Amniotic stem cell (primary cell): ENCODE measurements at places on chromosomes 5 and 9.

GRCh38 chr5:167918184-167918812 lies 373.1 kb upstream of the WWC1 start:
- no peak for DNase-seq

DNA sequence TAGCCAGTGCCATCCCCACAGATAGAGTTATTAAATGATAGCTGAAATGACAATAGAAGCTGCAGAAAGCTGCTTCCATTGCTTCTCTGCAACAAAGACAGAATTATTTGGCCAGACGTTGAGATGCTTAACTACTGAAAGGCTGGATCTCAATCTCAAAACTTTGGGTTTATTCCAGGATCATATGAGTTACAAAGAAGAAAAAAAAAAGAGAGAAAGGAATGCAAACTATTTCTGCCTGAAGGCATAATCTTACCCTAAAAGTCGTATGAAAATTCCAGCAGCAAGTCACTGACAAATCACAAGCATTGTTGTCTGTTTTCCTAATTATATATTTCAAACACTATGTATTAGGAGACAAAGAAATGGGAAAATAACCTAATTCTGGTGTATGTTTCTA lies 12.8 kb upstream of the TYRP1 start:
- DNase-seq = peak; percentile 19

DNA sequence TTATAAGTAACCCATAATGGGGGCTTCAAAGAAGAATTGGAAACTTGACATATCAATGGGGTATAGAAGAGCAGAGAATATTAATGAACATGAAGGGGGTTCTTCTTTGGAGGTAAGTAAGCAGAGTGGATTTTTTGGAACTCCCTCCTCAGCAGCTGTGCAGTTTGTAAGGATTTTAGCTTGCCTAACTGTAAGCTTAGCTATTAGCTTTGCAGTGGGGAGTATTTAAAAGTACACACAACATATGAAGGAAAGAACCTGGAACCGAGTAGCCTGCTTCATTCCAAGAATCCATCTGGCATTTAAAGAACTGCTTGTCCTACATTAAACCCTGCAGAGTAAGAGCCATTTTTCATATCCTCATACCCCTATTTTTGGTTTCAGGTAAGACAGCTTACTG lies 2.2 kb upstream of the PBX3 start:
- no peak for DNase-seq

GRCh38 chr9:96015876-96016686 lies 140.6 kb downstream of the ERCC6L2 start:
- DNase-seq = no peak

DNA sequence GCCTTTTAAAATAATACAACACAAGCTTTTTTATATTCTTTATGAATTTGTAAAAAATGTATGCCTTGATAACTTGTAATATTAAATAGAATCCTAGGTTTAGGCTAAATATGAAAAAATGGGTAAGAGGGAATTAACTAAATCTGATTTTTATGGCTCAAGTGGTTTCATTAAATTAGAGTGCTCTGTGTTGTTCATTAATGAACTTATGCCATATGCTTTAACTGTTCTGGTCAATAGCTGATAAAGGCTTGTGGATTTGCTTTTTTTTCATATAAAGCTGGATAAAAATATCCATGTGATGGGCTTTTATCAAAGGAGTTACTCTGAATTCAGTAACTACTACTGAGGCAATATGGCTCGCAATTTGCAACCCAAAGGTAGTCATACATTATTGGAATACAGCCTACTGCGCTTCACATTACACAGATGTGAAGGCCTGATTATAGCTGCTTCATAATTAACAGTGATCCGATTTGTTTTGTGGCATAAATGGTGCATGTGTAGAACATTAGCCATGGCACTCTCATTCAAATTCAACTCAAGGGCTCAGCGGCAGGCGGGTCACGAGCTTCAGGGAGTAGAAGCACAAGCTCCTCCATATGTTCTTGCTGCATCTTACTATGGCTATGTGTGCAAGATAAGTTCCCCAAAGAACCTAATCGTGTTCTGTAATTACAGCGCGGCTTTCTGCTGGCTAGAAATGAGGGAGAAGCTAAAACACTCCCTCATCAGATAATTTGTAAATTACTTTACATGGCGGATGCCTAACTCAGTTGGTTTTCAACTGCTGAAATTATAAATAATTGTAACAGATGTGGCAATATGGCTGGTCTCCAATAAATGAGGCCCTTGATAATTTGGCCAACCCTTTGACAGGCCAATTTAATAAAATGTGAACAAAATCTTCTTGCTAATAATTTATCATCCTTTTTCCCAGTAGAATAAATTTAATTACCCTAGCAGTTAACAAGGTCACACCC lies 188.3 kb downstream of the CNTLN start:
- no peak for DNase-seq

DNA sequence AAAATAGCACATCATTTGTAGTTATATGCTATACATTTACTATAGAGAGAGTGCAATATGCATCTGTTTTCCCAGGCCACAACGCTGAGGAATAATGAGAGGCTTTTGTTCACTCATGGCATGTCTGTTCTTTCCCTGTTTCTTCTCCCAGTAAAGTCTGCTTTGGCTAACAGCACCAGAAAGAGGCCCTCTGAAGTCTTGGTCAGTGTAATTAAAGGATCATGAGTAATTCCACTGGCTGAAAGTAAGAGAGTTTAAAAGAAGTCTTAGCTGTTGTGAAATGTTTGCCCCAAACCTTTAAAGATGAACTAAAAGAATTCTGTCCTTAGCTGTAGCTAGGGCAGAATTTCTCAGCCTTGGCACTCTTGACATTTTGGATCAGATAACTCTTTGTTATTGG lies 228.8 kb downstream of the TLE4 start:
- no peak for DNase-seq

DNA sequence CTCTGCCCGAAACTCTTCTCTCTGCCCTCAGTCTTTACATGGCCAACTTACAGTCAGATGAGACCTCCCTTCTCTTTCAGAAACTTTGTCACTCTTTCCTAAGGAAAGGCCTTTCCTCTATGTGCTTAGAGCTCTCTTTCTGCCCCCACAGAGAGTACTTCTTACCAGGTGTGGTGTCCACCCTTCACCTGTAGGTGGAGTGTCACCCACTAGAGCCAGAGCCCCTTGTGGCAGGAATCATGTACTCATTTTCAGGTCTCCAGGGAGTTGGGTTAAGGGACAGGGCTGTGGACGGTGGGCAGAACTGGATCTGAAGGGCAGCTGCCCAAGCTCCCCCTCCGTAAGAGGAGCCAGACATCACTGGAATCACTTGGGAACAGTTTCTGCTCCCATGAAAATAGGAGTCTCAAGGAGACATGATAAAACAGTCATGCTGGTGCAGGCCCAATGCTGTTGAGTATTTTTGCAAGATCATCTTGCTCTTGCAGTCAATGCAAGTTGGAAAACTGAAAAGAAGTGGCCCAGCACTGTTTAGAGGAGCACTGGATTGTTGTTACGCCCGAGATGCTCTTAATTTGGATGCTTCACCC lies 436.7 kb downstream of the ZSWIM6 start:
- DNase-seq = no peak

GRCh38 chr5:35561396-35561795 lies 56.3 kb upstream of the SPEF2 start:
- no peak for DNase-seq

GRCh38 chr9:94668418-94668927 lies 29.2 kb upstream of the FBP1 start:
- no peak for DNase-seq
